Activated T-helper 17 cell treated with anti-CD3 and anti-CD28 coated beads, Interleukin-2, amount 50 U/mL, for 72 hours (primary cell): ENCODE measurements at places on chromosomes 6 and 20. TPM values are rescaled to one million over a fixed set of nuclear protein-coding genes. Genes with fewer than 3 reads are reported as not detected.

- ATAC-seq = no peak
Observed at GRCh38 chr6:83096791-83097190, 29.3 kb downstream of the DOP1A start.

GRCh38 chr20:1883986-1884385 lies 11.2 kb upstream of the SIRPA start:
- ATAC-seq = no peak

- no peak for ATAC-seq
Observed at GRCh38 chr6:40390144-40390800, 196.9 kb downstream of the LRFN2 start.

The CCDC167 gene
- total RNA-seq = 78.5 TPM

GRCh38 chr6:40542175-40542764 lies 44.9 kb downstream of the LRFN2 start:
- no peak for ATAC-seq

The ADAM33 gene
- total RNA-seq = not detected

GRCh38 chr6:136114661-136115060 lies 135.4 kb downstream of the MTFR2 start:
- ATAC-seq = no peak

GRCh38 chr6:160972111-160972510 lies 19.5 kb upstream of the MAP3K4 start:
- ATAC-seq = peak; percentile 45

The GPR6 gene
- not detected for total RNA-seq

- no peak for ATAC-seq
Observed at GRCh38 chr20:49659056-49659455, 54.6 kb downstream of the B4GALT5 start.

GRCh38 chr6:70241991-70242420 lies 60.9 kb downstream of the COL9A1 start:
- ATAC-seq = no peak

- no peak for ATAC-seq
Observed at GRCh38 chr6:64672651-64673050, 1034.4 kb downstream of the EYS start.

The MTFR2 gene
- total RNA-seq = 31.0 TPM

DNA sequence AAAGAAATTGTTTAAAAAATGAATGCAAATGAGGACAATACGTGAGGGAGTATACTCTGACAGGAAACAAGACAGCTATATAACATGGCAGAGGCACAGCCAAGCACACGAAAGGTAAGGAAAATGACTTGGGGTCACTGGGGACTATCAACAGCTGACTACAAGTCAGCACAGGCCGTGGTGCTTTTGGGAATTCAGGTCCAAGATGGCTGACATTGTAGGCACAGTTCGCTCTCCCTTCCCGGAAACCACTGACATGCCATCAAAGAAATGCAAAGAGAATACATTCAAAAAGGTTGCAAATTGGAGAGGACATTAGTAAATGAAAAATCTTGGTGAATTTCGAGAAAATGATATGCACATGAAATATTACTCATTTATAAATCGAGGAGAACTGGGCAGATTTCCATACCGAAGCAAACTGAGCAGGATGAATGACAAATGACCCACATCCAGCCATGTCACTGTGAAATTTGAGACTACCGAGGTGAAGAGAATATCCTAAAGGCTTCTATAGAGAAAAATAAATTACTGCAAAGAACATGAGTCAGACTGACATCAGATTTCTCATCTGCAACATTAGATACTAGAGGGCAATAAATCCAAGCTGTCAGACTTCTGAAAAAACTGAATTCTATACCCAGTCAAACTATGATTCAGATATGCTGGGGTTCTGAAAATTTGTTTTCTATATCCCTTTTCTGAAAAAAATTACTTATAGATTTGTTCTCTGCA lies 391.1 kb downstream of the BTBD9 start:
- ATAC-seq = peak; percentile 12

The FRS3 gene
- 2.6 TPM for total RNA-seq

- ATAC-seq = no peak
Observed at GRCh38 chr20:49832632-49833327, 20.2 kb downstream of the SLC9A8 start.

- ATAC-seq = no peak
Observed at GRCh38 chr6:14123386-14124111, 6.0 kb downstream of the CD83 start.

GRCh38 chr6:25392372-25392771 lies 113.2 kb downstream of the CARMIL1 start:
- no peak for ATAC-seq

GRCh38 chr6:107545763-107546162 lies 55.8 kb downstream of the SOBP start:
- ATAC-seq = no peak

DNA sequence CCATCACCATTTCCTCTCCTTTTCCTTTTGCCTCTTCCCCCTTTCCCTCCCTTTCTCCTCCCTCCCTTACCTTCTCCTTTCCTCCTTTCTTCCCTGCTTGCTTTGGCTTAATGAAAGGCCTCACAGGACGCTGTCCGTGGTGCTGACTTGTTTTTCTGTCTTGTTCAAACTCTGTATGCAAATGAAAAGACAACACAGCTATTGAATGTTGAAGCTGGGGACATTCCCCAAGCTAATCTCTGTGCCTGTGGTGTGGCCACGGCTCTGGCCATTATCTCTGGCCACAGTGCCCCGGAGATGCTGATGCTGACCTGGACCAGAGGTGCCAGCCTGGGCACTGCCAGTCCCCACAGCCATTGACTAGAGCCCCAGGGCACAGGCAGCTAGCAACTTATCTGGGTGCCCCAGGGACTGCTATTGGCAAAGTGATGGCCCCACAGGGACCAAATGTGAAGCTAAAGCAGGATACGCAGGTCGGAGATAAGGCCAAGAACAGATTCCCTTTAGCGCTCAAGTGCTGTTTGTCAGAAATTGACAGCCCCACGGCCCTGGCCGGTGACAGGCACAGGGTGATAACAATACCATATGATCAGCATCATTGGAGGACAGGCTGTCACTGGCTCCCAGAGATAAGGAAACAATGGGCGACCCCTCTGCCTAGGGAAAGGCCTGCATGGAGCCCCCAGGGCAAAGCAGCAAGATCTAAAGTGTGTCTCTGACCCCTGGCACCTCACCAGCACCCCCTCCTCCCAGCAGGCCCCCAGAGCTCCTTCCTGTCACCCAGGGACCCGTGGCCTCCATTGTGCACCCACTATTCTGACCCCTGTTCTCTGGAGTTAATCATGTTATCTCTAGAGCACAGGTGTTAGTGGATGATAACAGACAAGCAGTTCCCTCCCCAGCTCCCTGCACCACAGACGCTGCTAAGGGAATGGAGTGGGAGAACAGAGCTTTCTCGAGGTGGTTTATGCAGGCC lies 31.6 kb upstream of the SLC32A1 start:
- no peak for ATAC-seq

GRCh38 chr6:43871284-43871683 lies 101.3 kb downstream of the VEGFA start:
- no peak for ATAC-seq

The SEMG1 gene
- total RNA-seq = not detected

- no peak for ATAC-seq
Observed at GRCh38 chr6:47598367-47598766, 100.0 kb upstream of the ADGRF4 start.

- no peak for ATAC-seq
Observed at GRCh38 chr20:25011261-25011660, 18.7 kb upstream of the APMAP start.

- ATAC-seq = no peak
Observed at GRCh38 chr6:44004136-44004535, 123.1 kb downstream of the MRPL14 start.

DNA sequence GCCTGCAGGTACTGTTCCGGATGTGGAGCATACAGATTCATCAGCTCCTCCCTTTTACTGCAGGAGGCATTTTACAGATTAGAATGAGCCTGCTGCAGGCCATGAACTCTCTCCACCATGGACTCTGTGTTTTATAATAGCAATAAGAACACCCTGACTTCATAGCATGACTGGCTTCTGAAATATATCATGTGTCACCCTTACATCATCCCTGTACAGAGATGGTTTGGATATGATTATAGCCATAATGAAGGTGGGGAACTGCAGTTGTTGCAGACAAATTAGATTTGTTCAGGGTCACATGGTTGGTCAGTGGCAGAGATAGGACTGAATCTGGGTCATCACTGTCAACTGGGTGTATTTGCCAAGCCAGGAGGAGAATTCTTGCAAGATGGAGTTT lies 100.7 kb downstream of the FOXO3 start:
- peak; percentile 57 for ATAC-seq

DNA sequence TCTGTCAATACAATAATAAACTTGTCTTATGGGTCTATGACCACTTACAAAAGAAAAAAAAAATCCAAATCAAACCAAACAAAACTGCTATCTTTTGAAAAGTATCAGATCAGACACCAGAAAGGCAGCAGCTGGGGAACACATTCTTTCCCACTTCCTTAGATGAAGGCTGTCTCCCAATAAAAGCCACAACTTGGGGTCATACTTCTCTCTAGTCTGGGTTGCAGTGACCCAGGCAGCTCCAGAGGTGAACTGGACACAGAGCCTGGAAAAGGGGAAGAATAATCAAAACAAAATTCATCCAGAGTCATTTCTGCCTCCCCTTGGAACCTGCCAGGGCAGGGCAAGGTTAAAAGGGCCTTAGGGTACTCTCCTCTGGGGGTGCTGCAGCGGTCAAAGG lies 19.1 kb downstream of the ATXN1 start:
- ATAC-seq = no peak

GRCh38 chr6:120129228-120129627 lies 779.7 kb upstream of the MAN1A1 start:
- ATAC-seq = no peak

GRCh38 chr6:53065266-53066076 lies at the start of gene FBXO9:
Gene FBXO9 (plus strand): TSS chr6:53065404. CDS start chr6:53065790, 386 bp downstream.
- peak; percentile 59 for ATAC-seq

DNA sequence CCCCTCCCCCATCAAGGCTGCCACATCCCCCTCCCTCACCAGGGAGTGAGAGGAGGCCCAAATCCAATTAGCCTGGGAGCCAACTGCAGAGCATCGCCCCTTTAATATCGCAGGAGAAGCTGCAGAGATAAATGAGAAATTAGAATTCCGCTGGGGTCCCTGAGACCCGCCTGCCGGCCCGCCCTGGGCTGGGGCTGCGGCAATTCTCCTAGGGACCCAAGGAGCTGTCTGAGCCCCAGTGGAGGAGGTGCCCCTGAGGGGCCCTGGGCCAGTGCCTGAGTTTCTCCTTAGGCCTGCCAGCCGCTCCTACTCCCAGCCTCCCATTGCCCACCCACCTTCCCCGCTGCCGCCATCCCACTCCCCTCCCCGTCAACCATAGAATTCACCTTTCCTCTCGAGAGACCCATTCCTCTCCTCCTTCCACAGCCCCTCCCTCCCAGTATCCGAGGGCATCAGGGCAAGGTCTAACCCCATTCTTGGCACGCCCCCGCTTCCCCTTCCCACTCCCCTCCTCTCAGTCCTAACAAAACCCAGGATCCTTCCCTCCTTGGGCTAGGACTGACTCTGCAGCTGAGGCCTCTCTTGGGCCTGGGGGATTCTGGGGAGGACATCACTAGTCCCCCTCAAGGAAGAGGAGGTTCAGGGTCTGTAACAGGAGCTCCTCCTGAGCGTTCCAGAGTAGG lies 20.0 kb upstream of the CDH22 start:
- no peak for ATAC-seq

- ATAC-seq = no peak
Observed at GRCh38 chr20:40489886-40490285, 199.2 kb downstream of the MAFB start.

The RIMS1 gene
- not detected for total RNA-seq

The UNC5CL gene
- 2.9 TPM for total RNA-seq

- peak; percentile 64 for ATAC-seq
Observed at GRCh38 chr6:137830511-137830911, 36.5 kb upstream of the TNFAIP3 start.

DNA sequence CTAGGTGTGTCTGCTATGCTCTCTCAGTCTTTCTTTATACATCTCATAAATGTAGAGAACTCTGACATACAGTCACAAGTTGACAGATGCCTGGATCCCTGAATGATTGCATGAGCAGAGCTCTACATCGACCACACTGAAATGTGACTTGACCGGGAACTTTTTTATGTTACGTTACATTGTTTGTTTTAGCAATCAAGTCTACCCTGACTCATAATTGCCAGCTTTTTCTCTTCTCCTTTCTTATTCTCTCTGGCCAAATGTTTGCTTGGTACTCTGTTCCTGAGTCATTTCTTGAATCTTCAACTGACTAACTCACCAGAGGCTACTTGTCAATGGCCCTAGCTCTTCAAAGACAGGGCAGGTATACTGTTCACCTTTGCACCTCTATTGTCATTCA lies 213.6 kb upstream of the DTNBP1 start:
- ATAC-seq = peak; percentile 76

DNA sequence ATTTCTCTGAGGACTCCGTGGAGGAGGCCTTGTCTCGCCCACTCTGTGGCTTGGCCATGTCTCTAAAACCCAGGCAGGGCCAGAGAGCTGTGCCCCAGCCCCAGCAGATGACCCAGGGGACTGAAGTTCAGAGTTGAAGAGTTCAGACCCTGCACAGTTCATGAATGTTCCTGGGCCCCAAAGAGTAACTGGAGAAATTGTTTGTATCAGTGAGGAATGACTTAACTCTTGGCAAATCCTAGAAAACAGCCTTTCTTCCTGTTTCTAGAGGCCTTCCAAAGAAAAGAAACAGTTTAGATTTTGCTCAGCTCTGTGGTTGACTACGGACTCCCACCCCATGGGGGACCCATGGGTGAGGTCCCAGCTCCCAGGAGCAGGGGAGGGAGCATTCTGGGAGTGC lies 62.1 kb upstream of the EYA2 start:
- no peak for ATAC-seq

DNA sequence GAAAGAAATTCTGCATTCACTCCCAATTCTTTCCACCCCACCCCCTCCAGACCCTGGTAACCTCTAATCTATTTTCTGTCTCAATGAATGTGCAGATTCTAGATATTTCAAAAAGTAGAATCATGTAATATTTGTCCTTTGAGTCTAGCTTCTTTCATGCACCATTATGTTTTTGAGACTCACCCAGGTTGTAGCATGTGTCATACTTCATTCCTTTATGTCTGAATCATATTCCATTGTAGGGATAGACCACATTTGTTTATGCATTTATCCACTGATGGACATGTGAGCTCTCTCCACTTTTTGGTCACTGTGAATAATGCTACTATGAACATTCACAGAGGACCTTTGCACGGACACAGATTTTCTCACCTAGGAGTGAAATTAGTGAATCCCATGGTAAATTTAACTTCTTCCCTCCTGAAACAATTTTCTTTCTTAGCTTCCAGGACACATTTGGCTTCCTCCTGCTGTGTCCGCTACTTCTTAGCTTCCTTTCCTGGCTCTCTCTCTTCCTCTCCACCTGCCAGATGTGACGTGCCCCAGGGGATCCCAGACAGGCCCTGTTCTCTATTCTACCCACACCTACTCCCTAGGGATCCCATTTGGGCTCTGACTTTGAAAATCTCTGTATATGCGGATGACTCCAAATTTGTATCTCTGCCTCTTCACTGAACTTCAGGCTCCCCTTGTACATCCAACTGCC lies 24.1 kb upstream of the ARFGEF2 start:
- ATAC-seq = no peak
